Esophagus squamous epithelium (tissue), 5 donors: ENCODE measurements at places on chromosomes 16 and 17.
A peak's percentile ranks its signal among the peaks of the same experiment; 100 is the strongest.

DNA sequence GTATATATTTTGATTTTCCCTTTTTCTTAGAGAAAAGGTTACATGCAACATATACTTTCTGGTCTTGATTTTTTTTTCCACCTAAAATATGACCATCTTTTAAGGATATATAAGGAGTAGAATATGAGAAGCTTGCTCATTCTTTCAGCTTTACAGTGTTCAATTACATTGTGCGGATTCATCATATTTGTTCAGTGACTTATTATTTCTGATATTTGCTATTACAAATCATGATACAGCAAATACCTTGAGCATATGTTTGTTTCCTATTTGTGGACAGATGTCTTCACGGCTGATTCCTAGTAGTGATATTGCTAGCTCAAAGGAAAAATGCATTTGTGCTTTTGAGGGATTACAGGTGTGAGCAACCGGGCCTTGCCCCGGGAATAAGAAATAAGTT lies 18.1 kb downstream of the KATNIP start:
- no peak for DNase-seq

DNA sequence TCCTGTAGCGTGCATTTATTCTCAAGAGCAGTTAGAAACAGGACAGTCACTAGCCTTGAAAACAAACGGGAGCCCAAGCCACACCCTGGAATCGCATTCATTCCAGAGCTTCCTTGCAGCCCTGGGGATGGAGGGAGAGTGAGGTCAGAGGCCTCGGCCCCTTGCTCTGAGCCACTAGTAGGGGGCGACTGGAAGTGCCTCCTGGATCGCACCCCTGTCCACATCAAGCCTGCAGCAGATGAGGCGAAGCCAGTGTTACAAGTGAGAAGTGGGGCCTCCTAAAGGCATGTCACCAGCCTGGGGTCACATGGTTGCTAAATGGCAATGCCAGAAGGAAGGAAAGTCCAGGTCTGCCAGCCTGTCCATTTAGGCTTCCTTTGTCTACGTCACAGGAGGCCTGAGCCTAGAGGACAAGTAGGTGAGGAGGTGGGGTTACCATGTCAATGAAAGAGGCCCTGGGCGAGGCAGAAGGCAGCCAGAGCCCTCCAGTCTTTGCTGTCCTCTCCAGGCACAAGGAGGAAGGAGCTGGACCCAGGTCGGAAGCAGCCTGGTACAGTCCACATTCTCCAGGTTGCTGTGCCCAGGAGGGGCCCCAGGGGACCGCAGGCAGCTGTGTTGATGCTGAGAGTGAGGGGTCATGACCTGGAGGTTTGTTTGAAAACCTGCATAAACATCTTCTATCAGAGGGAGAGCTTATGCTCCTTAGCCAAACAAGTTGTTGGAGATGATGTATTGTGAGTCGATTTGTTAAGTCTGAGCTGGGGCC lies 3.0 kb upstream of the RCVRN start:
- DNase-seq: no peak

- DNase-seq: no peak
Observed at GRCh38 chr17:57902117-57902799, 52.4 kb upstream of the MRPS23 start.

DNA sequence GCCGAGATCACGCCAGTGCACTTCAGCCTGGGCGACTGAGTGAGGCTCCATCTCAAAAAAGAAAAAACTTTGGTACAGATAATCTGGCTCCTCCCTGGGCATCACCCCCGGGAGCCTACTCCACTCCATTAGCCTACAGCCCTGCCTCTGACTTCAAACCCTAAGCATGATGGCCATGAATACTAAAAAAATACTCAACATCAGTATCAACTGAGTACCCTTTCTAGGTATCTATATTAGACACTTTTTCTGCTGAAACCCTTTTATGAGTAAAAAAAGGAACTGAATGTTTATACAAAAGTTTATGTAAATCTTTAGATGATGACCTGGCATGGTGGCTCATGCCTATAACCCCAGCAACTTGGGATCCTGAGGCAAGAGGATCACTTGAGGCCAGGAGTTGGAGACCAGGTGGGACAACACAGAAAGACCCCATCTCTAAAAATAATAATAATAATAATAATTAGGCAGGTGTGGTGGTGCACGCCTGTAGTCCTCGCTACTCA lies 6.9 kb downstream of the RDM1 start:
- DNase-seq: no peak

DNA sequence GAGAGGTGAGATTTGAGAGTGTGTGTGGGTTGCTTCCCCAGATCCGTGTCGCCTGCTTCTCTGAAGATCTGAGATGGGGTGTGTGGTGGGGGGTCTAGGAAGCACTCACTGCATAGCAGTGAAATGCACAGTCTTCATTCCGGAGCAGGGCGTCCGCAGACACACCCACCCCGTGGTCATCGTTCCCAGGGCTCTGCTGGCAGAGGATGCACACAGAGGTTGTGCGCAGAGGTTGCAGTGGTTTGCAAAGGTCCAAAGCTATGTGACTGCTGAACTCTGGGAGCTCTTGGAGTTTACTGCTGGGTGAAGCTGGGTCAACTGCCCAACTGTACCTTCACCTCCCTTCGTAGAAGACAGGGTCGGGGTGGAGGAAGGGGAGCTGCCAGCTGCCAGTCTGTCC lies 135.3 kb downstream of the SNX29 start:
- no peak for DNase-seq

GRCh38 chr17:16974569-16975276 lies 2.8 kb upstream of the TNFRSF13B start:
- no peak for DNase-seq

DNA sequence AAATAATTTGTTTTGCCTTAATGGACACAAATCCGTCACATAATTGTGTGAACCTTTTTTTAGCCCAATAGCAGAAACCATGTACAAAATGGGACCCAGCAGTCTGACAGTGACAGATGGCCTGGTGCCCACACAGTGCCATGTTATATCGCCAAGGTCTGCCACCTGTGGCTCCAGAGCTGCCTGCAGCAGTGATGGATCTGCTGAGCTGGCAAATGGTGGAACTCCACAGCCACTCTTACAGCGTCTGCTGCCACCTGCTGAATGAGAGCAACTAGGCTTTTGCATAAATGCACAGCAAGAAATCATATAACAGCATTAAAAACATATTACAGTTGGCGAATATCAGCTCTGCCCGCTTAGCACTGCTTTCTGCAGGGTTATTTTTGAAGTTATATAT lies 59.4 kb downstream of the NUP93 start:
- no peak for DNase-seq

GRCh38 chr17:309361-309888 lies 43.2 kb downstream of the RPH3AL start:
- DNase-seq: no peak

DNA sequence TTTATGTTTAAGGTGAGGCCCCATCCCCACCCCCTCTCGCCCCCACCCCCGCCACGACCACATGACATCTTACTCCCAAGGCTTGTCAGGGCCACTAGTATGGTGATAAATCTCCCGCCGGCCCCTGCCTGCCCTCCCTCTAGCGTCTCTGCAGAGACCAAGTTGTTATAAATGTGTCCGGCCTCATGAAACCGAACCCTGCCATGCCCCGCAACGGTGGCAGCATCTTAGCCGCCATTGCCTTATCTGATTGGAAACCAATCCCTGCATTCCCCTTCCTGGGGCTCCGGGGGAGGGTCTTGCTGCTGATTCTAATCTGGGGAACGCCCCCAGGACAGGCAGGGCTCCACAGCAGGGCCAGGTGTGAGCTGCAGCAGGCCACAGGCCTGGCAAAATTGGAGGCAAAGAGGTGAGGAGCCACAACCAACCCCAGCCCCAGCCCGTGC lies 352.4 kb downstream of the C16orf95 start:
- no peak for DNase-seq

GRCh38 chr16:29676989-29677785 lies 1.8 kb upstream of the QPRT start:
- no peak for DNase-seq

- no peak for DNase-seq
Observed at GRCh38 chr17:57528058-57528451, 217.0 kb downstream of the CCDC182 start.

DNA sequence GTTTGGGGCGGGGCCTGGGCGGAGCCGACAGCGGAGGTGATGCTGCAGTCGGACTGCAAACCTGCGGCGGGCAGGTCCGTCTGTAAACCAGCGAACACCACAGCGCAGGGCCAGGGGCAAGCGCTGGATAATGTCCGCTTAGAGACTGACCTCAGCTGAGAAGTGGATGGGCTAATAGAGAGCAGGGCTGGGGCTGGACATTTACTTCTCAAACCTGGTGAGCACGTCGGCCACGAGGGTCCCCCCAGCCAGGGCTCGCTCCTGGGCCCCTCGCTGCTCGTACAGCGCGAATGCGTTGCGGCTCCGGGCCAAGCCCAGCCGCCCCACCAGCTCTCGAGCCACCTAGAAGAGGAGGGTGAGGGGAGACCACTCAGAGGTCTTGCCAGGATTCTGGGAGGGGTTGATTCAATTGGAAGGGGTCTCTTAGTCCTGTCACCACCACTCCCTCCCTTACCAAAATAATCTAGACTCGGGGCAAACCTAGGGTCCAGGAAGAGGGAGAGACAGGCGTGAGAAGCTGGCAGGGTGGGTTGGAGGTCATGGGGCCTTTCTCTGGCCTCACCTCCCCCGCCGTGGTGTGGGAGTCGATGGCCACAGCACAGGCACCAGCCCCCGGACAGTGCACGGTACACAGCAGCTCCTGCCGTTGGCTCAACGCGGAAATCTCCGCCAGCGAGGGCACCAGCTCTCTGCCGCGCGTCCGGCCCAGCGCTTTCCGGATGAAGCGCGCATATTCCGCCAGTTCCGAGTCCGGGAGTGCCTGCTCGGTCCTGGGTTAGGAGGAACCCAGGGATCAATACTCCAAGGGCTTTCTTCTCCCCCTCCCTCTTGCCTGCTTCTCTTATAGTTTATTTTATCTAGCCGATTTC lies 5.8 kb downstream of the PLEKHH3 start:
- DNase-seq: no peak

DNA sequence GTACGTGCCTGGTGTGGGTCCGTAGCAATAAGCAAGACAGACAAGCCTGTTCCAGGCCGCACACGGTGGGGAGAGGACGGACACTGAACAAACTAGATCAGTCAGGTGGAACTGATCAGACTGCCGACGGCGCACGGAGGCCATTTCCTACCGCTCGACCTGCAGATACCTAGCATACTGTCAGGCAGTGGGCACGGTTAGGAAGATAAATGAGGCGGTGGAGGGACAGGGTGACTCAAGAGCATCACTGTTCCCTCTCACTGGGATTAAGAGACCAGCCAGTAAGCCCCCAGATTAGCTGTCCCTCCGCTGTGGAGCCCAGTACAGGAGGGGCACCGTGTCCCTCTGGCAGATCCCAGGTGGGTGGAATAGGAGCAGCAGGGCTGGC lies 4.8 kb downstream of the AANAT start:
- DNase-seq: no peak

DNA sequence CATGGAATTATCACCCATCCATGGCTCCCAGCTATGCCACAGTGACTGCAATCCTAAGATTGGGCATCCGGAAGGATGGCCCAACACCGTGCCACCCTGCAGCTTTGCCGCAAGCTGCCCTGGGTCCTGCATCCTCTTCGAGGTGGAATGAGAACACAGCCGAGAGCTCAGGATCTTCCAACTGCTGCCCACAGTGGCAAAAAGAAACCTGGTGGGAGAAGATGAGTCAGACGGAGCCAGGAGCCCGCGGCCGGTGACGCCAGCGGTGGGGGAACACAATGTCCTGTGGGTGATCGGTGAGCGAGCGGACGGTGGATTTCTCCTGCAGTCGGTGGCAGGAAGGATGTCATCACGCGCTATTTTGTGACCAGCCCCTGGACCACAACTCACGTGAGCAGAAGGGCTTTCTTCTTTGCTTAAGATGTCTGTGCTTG lies 20.1 kb downstream of the CD7 start:
- DNase-seq: peak; percentile 69

- DNase-seq: no peak
Observed at GRCh38 chr17:77841742-77842527, 116.6 kb upstream of the TNRC6C start.

DNA sequence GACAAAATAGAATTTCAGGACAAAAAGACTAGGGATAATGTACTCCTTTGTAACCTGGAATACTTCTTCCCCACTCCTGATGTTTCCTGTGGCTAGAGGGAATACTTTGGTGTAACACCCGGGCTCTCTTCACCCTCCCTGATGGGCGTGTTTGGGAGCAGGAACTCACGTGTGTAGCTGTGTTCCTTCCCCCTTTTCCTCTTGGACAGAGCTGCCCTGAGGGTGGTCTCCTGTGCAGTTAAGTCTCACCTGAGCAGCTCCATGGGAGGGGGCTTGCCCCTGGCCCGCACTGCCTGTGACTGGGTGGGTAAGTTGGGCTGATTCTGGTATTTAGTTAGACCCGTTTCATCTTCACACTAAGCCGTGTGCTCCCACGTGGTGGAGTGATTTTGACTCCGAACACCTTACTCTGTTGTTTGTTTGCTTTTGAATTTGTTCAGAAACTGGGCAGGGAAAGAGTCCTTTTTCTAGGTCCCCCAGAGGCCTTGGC lies 87.9 kb downstream of the OR1D5 start:
- DNase-seq: no peak

DNA sequence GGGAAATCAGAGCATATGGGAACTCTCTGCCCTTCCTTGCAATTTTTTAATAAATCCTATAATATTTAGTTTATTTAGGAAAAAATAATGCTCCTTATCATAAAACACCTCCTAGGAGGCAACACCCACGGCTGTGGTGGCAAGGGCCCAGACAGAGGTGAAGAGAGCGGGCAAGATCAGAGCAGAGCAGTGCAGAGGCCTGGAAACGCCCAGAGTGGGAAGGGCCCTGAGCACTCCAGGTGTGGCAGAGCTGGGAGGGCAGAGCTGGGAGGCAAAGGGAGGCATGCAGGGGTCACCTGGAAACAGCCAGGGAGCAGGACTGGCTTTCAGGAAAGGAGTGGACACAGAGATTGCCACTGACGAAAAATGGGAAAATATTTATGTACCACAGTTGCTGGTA lies 17.3 kb downstream of the FBXO31 start:
- DNase-seq: no peak

DNA sequence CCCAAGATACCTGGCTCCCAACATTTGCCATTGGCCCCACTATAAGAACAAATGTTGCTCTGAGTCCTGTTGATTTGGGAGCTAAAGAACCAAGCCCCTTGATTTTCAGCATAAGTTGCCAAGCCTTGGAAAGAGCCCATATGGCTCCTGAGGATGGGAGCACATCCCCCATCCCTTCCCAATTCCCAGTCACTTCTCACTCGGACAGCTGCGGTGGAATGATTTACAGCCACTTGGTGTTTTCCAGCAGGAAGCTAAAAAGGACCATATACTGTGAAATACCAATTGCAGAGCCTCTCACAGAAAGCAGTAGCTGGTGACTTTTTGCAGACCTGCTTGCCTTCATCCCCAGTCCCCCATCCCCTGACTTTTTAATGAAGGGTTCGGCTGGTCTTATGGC lies 524.6 kb downstream of the GRIN2A start:
- DNase-seq: no peak

DNA sequence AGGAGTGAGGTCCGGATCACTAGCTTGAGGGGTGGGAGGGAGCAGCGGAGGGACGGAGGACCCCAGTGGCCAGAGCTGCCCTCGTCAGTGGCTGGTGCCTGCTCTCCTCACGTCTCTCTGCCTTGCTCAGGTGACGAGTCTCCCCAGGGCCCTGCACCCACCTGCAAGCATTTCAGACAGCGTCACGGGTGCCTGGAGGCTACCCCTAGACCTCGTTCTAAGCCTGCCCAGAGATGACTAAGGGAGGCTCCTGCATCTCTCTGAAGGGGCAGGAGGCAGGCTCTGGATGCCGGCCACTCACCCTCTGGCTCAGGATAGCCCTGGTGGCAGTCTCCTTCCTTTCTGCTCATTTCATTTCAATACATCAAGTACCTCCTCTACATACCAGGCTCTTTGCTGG lies 68.8 kb downstream of the MRC2 start:
- no peak for DNase-seq
